ENCODE measurements at places on chromosomes 11 and 22.

DNA sequence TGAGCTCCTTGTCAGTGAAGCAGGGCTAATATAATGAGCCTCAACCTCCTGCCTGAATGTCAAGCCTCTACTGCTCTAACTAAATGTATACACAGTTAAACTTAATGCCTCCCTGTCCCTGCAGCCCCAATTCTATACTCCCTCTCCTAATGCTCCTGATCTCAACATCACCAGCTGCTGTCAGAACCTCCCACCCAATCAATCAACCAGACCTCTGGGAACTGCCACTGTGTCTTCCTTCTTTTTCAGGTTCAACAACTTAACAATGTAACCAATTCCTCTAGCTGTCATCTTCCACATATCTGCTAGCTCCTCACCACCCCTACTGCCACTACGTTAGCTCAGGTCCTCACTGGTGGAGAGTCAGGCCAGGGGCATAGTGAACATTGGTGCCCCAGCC, 339.8 kb upstream of the NARS2 start:
- DNase-seq, result no peak

DNA sequence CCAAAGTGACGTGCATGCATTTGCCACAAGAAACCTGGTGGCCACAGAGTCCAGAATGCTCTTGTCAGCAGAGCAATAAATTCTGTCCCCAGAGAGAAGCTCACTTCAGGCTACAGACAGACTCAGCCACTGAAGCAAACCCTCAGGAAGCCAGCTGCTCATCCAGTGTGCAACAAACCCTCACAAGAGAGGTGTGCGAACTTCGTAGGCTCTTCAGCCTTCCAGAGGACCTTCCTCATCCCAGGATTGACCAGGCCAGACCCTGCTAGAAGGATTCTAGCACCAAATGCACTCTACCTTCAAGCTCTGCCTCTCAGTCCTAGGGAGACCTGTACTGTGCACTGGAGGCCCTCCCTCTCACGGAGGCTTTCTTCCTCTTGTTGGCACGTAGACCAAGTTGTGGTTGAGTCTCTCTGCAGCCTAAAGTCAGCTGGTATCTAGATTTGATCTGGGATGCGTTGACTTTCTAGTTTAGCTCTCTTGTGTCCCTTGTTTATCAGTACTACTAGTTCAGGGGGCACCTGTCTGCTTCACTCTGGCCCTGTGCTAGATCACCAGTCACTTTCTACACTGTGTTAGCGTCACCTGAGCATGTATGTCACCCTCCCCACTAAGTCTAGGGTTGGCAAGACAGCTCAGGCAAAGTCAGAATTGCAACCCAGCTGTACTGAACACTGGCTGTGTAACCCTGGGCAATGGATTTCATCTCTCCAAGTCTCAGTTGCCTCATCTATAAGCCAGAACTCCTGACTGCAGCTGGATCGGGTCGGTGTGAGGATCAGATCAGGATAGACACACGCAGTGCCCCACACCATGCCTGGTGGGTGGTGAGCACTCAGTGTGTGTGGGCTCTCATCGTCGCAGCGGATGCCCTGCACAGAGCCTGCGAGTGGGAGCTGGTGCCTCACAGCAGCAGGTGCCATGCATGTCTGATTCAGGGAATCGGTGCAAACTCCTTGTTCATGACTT, 22.1 kb upstream of the TMPRSS13 start:
- no peak for DNase-seq

- no peak for DNase-seq
Observed at GRCh38 chr11:72586321-72587090, 87.7 kb downstream of the PDE2A start.

- DNase-seq, result no peak
Observed at GRCh38 chr11:65588199-65589054, 7.2 kb downstream of the KCNK7 start.

GRCh38 chr22:19105867-19106802, 16.1 kb downstream of the DGCR2 start:
- DNase-seq, result no peak

Data from Caco-2 (cell line).